ENCODE measurements at places on chromosomes 1 and 21.

GRCh38 chr1:27011976-27012563 is 580 bp downstream of the TENT5B start:
- DNase-seq: no peak

DNA sequence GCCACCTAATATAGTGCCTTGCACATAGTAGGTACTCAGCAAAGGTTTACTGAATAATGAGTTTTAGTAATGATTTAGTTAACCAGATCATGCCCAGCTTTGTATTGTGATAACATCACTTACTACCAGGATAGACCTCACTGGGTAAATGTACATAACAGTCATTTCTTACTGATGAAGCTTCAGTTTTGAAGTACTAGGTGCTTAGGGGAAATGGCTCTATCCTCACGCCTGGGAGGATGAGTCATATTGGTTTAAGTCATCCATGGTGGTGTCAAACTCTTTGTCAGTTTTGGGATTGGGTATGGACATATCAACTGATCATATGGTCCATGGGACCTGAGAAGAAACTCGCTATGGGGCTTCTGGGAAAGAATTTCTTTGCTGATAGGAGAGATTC is 90.6 kb upstream of the USP24 start:
- DNase-seq: no peak

GRCh38 chr1:88731475-88732269 is 47.6 kb downstream of the PKN2 start:
- no peak for DNase-seq

- DNase-seq: no peak
Observed at GRCh38 chr1:47241114-47242113, 9.4 kb upstream of the TAL1 start.

DNA sequence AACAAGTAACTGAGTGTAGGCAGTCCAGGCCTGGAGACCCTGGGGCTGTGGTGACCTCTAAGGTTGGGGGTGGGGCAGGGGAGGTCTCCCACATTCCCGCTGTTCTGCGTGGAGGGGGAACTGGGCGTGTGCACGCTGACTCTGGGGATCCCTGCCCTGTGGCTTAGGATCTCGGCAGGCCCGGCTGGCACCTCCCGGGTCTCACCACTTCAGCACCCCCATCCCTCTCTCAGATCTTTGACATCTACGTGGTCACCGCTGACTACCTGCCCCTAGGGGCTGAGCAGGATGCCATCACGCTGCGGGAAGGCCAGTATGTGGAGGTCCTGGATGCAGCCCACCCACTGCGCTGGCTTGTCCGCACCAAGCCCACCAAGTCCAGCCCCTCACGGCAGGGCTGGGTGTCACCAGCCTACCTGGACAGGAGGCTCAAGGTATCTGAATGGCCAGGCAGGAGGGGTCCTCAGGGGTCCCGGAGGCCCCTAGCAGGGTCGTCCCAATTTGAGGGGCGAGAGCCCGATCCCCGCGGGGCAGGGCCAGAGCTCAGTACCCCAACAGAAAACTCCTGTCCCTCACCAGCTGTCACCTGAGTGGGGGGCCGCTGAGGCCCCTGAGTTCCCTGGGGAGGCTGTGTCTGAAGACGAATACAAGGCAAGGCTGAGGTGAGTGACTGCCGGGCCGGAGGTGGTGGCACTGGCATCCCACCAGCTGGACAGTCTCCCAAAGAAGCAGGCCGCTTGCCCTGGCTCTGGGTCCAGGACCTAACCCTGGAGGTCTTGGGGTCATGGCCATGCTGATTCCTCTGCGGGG is 68.7 kb downstream of the TRIM11 start:
- DNase-seq: no peak

DNA sequence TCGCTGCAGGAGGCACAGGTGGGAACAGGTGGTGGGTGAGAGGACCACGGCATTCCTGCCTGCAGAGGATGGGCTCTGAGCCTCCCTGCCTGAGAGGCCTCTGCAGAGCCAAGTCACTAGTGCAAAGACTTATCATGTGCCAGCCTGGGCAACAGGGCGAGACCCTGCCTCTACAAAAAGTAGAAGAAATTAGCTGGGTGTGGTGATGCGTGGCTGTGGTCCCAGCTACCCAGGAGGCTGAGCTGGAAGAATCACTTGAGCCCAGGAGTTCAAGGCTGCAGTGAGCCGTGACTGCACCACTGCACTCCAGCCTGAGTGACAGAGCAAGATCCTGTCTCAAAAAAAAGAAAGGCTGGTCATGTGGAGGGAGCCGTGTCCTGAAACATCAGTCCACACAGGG is 46.4 kb downstream of the PKNOX1 start:
- DNase-seq: no peak

GRCh38 chr1:225409051-225409450 is 18.8 kb downstream of the LBR start:
- DNase-seq: no peak

DNA sequence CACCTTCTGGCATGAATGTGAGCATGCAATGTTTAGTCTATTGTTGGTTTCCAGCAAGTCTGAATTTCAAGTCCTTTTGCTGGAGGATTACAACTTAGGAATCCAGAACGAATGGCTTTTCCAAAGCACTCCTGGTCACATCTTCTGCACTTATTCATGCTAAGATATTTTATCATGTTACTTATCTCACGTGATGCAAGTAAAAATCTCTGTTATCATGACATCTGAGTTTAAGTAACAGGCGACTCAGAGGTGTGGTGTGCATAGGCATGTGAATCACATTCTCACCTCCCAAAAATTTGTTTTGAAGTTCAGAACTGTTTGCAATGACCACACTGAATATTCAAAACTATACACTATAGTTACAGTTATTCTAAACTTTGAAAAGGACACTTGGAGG is 204.8 kb upstream of the FGGY start:
- no peak for DNase-seq

GRCh38 chr21:36992671-36993070 is 13.8 kb upstream of the RIPPLY3 start:
- no peak for DNase-seq

DNA sequence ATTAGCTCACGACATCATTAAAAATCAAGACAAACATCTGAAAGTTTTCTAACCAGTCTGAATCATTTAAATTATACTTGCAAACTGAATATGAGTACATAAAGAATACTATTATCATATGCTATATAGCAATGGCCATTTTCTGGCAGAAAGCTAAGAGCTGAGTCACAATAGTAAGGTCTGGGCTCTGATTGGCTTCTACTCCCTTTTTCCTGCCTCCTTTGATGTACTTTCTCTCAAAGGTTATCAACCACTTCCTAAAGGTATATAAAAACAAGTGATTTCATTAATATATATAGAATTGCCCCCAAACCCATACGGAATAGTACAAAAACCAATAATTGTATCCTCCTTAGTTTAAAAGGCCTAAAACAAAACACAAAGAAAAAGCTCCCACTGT is 7.0 kb downstream of the KCNA3 start:
- no peak for DNase-seq

DNA sequence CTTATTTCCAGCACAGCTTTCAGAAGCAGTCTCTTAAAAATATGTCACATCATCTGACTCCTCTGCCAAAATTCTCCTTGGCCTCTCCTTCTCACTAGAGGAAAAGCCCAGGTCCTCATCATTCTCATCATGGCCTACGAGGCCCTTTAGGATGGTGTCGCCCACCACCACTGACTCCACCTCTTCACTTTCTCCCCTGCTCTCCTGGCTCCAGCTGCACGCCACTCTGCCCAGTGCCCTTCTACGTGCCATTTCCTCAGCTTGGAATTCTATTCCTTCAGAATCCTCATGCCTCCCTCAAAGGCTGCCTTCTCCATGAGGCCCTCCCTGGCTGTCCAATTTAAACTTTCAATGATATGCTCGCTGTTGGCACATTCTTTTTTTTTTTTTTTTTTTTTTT is 25.3 kb upstream of the BTG2 start:
- no peak for DNase-seq

DNA sequence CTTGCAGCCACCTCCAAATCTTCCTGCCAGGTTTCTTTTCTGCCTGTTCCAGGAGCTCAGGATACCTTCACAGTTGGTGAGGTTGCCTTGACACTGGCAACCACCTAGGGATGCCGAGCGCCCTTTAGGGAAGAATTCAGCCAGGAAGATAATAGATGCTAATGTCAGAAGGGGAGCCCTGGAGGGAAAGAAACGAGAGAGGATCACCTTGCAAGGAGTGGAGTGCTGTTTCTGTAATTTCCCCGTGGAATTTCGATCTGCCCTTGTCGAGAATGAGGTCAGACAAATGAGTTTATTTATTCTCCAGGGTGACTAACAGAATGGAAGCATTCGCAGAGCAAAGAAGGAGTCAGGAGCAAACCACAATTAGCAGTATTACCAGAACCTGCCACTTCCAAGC is 315.8 kb upstream of the KAZN start:
- no peak for DNase-seq

- no peak for DNase-seq
Observed at GRCh38 chr1:245948786-245949185, 558.3 kb downstream of the SMYD3 start.

DNA sequence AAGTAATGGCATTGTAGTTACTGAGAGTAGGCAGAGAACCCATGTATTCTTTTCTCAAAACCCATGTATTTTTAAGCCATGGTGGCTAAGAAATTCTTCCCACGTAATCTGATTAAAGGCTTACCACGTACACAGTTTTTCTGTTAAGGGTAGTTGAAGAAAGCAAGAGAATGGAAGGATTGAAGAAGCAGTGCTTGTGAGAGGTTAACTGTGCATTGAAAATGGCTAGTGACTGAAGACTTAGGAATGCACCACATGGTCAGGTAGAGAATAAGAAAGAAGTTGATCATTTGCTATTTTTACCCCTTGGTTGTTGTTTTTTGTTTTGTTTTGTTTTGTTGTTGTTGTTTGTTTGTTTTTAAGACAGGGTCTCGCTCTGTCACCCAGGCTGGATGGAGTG is 178.9 kb upstream of the SNX7 start:
- DNase-seq: no peak

GRCh38 chr1:241992734-241993133 is 6.2 kb downstream of the MAP1LC3C start:
- DNase-seq: no peak

- DNase-seq: no peak
Observed at GRCh38 chr1:11157867-11158266, 31.3 kb upstream of the ANGPTL7 start.

DNA sequence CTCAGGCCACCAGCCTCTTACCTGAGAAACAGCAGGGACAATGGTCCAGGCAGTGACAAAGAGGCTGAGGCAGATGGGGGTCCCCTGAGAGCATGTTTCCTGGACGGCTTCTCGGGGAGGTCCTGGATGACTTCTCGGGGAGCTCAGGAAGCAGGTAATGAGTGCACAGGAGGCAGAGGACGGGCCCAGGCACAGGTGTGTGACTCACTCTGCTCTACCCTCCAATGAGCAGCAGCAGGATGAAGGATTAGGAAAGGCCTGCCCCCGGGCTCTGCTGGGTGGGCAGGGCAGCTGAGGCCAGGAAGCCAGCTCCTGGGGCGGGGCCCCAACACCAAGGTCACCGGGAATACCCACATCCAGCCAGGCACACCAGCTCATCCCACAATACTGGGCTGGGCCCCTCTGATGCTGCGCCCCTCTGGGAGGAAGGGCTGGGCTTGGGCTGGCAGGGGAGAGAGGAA is 17.2 kb upstream of the PTAFR start:
- peak; percentile 48 for DNase-seq

GRCh38 chr1:228101994-228102790 is 933 bp downstream of the C1orf35 start:
- DNase-seq: no peak

- no peak for DNase-seq
Observed at GRCh38 chr1:151143057-151143435, 3.4 kb downstream of the SEMA6C start.

DNA sequence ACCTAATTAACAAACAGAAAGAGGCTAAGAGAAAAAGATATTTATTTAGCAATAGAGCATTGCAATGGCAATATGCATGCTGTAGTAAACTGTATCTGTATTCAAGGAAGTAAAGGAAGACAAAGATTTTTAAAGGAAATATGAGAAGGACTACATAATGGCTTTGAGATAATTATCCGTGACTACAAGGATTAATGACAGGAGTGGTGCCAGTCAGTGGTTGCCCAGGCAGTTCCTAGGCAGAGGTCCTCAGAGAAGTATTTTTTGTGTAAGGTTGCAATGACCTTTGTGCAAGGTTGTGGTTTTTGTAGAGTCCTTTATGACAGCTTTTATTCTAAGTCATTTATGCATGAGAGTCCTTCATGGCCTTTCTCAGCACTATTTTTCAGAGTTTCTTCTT is 711.1 kb upstream of the CHRM3 start:
- no peak for DNase-seq

DNA sequence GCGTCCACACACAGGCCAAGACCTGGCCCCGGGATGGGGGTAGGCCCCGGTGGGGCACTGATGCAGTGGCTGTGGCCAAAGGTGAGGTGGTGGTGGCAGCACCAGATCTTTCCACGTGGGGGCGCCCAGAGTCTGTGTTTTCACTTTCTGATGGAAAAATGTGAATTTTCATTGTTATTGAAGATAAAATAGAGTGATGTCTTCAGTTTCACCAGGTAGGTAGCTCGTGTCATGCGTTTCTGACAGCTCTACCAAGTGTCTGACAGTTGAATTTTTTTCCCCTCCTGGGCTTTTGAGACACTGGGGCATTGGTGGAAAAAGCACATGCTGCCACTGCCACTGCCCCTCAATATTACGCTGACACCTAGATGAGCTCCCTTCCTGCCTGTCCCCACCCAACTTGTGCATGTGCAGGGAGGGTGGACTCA is 40.0 kb upstream of the MAGOH start:
- peak; percentile 79 for DNase-seq

DNA sequence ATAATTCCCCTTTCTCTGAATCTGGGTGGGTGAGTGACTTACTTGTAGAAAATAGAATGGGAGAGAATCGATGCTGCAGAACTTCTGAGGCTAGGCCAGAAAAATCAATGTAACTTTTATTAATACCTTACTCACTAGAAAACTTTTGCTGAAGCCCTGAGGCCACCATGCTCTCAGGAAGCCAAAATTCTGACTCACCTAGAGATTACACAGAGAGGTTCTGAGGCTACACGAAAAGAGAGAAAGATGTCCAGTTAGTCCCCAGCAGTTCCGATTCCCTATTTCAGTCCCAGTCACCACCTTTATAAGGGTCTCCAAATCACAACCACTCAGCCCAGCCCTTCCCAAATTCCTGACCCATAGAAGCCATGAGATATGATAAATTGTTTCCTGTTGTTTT is 135.2 kb downstream of the NTPCR start:
- no peak for DNase-seq

- DNase-seq: no peak
Observed at GRCh38 chr1:17265162-17265561, 16.3 kb downstream of the PADI3 start.

GRCh38 chr1:59976194-59977074 is 49.9 kb upstream of the CYP2J2 start:
- DNase-seq: peak; percentile 64

DNA sequence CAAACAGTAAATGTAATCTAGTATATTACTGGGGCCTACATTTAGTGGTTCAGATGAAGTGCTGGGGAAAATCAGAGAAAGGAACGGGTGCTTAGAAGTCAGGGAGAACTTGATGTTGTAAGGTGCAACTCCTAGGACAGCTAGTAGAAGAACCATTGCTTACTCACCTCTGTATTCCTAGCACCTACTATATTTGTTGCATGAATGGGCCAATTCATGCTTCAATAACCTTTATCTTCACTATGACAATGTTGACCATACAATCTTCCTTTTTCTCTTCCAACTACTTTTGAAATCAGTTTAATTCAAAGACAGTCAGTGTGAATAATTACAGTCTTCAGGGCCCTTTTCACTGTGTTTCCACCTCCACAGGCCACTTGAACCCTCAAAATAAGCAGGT is 125.0 kb upstream of the DMRTA2 start:
- DNase-seq: no peak

All from activated naive CD4-positive, alpha-beta T cell treated with anti-CD3 and anti-CD28 coated beads, Interleukin-2, amount 50 U/mL, for 72 hours (primary cell).